ENCODE measurements at places on chromosomes 4 and X.

- DNase-seq = peak; percentile 53
These were observed 8.3 kb upstream of the ASB5 start for GRCh38 chr4:176277162-176277904.

- no peak for DNase-seq
These were observed 21.9 kb downstream of the HNRNPH2 start for GRCh38 chrX:101429934-101430333.

DNA sequence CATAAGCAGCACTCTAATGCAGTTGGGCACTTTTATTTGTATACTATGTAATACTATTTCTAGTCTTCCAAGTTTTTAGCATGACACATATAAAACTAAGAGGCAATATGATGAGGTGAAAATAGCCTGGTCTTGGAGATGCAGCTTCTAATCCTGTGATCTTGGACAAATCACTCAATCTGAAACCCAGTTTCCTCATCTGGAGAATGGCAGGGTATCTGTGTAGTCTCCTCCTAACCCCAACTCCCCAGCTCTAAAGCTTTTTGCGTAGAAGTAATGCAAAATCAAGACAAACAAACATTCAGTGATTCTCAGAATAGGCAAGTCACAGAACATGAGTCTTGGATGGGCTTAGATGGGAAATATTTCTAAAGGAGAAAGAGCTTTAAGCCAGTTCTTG is 36.7 kb upstream of the IL21 start:
- no peak for DNase-seq

- no peak for DNase-seq
These were observed 108.4 kb downstream of the LINC00632 start for GRCh38 chrX:140817943-140818342.

- DNase-seq = no peak
These were observed 625.3 kb upstream of the HS3ST1 start for GRCh38 chr4:12053966-12054365.

- DNase-seq = no peak
These were observed 169.9 kb downstream of the CPE start for GRCh38 chr4:165548702-165549101.

DNA sequence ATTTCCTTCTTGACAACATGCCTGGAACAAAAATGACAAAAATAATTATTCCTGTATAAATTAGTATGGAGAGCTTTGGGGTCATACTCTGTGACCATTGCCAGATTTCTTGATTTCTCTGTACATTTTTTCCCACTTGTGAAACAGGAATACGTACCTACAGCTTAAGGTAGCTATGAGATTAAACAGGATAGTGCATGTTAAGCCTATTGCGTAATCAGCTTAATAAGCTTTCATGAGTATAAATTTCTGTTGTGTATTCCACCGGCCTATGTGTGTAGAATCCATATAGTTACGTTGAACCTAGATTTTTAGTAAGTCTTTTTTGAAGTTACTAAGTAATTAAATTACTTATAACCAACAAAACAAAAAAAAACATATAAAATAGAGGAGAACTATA is 334.9 kb downstream of the DCTD start:
- no peak for DNase-seq

DNA sequence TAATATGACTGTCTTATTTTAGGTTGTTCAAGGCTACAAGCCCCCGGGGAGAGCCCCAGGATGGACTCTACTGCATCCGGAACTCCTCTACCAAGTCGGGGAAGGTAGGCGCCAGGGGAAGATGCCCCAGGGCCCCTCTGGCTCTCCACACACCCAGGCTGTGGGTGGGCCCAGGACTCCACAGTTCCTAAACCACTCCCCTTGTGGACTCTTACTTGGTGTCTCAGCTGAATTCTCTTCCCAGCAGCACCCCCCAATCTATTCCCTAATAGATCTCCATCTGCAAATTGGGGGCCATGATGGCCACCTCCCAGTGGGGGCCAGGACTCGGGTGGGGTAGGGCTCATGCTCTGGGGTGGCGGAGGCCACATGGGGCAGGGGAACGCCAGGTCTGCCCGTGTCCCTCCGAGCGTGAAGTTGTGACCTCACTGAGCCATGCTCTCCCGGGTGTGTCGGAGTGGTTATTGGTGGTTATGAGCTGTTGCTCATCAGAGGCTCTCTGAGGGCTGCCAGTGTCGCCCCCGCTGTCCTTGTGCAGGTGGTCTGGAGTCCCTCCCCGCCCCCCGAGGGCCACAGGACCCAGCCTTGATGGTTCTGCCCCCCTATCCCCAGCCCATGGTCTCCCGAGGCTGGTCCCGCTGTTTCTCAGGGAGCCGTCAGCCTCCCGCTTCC is 11.2 kb upstream of the ADD1 start:
- no peak for DNase-seq

DNA sequence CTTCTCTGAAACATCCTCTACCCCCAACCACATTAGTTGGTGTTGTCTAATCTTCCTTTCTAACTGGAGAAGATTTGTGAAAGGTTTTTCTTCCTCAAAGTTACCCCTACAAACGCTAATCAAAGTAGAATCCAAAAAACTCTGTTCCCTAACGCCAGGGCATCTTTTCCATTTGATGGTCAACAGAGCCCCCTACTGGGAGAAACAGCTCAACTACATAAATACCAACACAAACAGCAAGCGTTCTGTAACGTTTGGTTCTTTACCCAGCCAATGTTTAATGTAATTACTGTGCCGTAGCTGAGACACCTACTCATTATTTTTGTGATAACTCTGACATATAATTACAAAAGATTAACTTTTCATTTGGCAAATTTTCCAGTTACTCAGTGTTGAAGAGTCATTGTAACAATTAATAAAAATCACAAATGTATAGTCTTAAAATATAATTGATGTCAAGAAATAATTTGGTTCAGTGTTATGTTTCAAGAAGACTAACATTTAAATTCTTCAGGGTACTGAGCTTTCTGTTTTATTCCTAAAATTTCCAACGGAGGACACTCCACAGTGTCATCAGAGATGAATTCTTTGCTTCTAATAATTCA is 94.9 kb upstream of the TBC1D9 start:
- DNase-seq = peak; percentile 53

DNA sequence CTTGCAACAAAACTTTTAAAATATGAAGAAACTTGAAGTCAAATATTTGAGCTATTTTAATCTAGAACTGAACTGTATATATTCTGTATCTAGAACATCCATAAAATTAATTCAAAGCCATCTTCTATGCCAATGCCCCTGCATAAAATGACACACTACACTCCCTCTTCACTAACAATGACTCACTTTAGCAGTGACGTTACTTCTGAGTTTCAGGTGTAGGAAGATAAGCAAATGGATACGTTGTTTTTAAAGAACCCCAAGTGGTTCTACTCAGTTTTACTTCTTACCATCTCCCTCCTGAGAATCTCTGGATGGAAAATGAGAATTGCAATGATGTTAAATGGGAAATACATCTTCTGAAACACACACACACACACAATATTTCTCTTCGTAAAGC is 45.2 kb downstream of the CXXC4 start:
- DNase-seq = no peak

GRCh38 chr4:177411996-177412395 is 30.2 kb downstream of the AGA start:
- DNase-seq = no peak

DNA sequence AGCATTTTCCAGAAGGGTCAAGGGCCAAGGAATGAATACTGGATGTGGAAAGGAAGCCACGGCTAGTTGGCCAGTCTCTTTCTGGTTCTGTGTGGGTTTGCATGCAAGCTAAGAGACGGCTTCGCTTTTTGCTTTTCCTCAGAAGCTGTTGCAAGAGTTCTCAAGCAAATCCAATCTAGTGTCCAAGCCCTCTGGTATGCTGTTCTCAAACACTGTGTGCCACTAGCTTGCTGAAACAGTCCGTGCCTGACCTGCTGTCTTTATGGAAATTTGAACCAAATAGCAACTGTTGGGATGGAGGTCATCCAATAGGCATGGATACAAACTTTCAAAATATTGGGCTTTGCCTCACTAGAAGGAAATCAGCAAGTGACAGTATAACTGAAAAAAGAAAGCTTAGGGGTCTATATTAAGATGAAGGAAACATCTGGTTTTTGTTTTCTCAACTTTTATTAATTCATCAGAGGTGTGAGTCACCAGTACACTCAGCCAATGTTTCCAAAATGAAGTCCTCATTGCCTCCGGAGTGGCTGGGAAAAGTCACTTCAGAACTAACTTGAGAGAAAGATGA is 70.5 kb downstream of the SLC9A6 start:
- no peak for DNase-seq

DNA sequence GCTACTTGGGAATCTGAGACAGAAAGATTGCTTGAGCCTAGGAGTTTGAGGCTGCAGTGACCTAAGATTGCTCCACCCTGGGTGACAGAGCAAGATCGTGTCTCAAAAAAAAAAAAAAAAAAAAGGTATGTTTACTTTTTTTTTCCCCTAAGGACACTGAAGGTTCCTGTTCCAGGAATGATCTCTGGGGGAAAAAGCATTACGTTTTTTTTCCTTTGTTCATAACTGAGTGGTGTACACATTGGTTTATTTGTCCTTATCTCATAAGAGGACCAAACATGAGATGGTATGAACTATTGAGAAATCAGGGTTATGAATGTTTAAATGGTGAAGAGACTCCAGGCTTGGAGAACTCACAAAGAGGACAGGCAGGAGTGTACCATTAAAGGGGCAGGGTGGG is 120.4 kb upstream of the IL1RAPL2 start:
- no peak for DNase-seq

GRCh38 chr4:142036795-142037583 is 400.6 kb downstream of the IL15 start:
- no peak for DNase-seq

- no peak for DNase-seq
These were observed 40.8 kb upstream of the FAT1 start for GRCh38 chr4:186764457-186764856.

DNA sequence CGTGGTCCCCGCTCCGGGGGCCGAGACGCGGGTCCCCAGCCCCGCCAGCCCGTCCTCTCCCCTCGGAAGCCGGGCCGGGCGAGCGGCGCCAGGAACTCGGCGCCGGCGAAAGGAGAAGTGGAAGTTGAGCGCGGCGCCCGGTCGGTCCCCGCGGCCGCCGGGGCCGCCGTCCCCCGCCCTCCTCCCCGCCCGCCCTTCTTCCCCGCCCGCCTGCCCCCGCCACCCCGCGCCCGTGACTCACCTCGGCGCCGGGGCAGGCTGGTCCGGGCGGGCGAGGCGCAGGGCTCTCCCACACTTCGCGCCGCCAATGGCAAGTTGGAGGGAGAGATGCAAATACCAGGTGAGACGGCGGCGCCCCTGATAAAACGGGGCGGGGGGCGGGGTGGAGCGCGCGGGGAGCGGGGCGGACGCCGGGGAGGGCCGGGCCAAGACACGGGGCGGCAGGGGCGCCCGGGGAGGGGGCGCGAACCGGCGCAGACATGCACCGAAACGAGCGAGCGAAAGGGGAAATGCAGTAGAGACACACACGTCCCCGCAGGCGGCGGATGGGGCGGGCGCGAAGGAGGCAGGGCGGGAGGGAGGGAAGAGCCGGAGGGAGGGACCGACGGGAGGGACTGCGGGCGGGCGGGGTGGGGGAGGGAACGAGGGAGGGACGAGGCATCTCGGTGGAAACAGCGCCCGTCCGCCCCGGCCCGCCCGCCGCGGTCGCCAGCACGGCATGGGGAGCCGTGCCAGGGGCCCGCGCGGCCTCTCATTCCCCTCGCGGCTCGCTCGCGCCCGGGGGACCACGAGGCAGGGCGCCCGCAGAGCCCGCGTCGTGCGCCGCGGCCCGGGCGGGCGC is at the start of gene ELF4:
Gene ELF4 (minus strand): TSS at position 119 of the 841 bp plus-strand sequence. CDS start 29,167 bp downstream, outside the sequence.
- DNase-seq = peak; percentile 34

DNA sequence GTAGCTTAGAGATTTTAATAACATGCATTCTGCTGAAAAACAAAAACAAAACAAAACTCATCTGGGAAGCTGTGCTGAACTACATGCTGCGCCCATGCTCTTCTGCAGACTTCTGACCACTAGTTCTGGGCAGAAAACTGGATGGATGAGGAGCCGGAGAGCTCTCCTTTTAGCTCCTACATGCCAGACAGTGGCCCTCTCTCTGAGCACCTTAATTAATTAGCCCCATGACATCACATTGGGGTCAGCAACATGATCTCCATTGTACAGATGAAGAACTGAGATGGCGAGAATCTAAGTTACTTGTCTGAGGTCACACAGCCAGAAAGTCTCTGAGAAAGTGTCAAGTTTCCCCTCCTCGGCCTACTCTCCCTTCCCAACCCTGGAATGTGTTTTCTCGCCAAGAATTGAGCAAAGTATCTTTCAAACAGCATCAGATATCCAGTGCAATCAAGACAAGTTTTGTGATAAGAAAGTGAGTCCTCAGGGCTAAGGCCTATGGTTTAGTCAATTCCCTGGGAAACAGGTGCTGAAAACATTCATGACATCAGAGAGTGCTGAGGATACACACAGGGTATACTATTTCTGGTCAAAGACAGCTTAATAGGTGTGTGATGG is 21.6 kb downstream of the SCD5 start:
- DNase-seq = no peak

DNA sequence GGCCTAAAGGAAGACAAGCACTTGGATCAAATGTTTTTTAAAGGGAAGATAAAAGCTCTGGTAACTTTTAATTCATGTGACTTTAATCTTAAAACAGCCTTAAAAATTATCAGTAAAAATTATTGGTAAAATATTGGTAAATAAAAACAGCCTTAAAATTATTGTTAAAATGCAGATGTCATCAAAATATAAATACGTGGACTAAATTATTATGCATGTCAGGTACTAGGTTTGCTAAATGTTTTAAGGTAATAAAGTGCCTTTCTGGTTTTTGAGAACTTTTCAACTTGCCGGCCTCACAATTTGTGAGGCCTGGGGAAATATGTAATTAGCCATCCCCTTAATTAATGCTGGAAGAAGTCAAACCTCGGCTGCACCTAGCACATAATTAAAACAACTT is 147.7 kb downstream of the PRR32 start:
- DNase-seq = no peak

GRCh38 chr4:58551676-58552075 is 1441.5 kb upstream of the IGFBP7 start:
- no peak for DNase-seq

- DNase-seq = no peak
These were observed 144.4 kb upstream of the GATB start for GRCh38 chr4:151905197-151905596.

Measured in NCI-H510A treated with DMSO at 0.1 percent for 48 hours (cell line).